SHP77 (cell line): ENCODE measurements at places on chromosomes 3 and 15.
A peak's percentile ranks its signal among the peaks of the same experiment; 100 is the strongest.

- peak; percentile 98 for DNase-seq
Measured at GRCh38 chr3:53269888-53270880, 14.4 kb upstream of the TKT start.

DNA sequence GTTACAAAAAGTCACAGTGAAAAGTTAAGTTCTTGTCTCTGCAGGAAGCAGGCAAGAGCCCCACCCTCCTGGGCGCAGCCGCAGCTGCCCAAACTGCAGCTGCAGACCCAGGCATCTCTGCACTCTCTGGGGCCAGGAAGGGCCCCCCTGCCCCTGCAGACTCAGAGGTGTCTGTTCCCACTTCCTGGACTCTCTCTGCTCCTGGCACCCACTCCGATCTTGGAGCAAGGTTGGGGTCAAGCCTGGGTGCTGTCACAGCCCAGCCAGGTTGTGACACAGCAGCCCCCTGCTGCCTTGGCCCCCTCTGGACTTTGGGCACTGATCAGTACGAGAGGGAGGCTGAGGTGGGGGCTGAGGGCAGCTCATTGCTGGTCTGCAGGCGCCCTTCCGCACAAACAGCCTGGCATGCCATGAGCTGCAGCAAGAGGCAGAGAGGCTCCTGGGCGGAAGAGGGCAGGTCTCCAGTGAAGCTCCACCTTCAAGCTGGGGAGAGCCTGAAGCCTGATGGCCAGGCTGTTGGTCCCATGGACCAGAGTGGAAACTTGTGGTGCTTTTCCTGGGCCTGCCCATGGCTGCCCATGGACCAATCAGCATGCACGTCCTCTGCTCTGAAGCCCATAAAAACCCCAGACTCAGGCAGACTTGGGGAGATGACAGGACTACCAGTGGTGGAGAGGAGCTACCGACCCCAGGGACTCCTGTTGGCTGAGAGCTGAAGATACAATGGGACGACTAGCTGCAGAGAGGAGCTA, 42.9 kb upstream of the LRRFIP2 start:
- no peak for DNase-seq

DNA sequence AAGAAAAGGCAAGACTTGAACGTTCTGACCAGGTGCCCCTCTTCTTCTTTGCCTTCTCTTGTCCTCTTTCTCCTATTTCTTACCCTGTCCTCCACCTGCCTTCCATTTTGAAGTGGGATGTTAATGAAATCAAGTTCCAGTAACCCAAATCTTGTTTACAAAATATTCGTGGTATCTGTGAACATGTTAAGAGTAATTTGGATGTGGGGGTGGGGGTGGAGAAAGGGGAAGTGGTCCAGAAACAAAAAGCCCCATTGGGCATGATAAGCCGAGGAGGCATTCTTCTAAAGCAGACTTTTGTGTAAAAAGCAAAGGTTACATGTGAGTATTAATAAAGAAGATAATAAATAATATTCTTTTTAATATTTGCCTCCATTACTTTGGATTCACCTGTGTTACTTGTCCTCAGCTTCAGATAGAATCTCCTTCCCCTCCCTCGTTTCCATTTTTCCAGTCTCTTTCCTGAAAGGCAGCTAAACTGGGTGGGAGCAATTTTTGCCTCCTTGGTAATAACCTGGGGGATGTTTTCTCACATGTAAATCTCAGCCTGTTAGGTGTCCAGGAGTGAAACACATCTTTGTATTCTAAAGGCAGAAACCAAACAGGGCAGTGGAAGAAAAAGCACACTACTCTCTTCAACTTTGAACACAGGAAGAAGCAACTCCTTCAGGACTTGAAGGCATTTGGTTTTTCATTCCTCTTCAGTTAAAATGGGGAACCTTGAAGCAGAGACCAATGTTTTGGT, 3.2 kb downstream of the CHST2 start:
- DNase-seq, result no peak

DNA sequence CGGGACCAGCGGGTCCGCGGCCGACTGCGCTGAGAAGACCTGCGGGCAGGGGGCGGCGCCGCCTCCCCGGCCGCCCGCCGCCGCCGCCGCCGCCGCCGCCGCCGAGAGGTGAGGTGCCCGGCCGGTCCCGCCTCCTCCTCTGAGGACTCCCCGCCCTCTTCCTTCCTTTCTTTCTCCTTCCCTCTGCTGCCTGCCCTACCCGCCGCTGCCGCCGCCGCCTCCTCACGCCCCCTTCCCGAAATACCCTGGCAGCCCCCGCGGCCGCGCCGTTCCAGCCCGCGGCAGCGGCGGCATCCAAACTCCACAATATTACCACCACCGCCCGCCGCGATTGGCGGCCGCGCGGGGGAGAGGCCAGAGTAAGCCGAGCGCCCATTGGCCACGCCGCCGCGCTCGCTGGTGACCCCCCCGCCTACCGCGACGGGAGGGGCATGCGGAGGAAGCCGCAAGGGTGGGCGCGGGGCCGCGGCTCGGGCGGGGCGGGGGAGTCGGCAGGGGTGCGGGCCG, 61.8 kb upstream of the ANKRD28 start:
- peak; percentile 89 for DNase-seq

- DNase-seq, result no peak
Measured at GRCh38 chr3:189936201-189936945, 184.3 kb downstream of the P3H2 start.

- no peak for DNase-seq
Measured at GRCh38 chr3:162370141-162370540, 873.5 kb downstream of the OTOL1 start.

DNA sequence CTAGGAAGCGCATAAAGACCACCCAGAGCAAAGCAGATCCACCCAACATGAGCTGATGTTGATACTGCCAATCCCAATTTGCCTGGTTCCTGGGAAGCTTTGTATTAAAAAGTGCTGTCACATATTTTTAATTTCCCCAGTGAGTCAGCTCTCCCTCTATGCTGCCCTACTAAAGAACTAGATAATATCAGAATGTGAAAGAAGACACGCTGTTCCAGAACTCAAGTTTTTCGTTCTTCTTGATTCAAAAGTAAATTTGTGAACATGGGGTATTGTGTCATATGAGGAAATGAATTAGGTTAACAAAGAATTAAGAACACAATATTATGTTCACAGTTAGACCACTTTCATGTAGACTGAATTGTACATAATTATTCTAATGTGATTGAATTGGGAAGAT, 734.2 kb upstream of the ALCAM start:
- DNase-seq, result no peak

GRCh38 chr3:187456250-187456649, 88.1 kb downstream of the RTP4 start:
- no peak for DNase-seq

GRCh38 chr15:72139667-72140066, 21.5 kb downstream of the SENP8 start:
- DNase-seq, result no peak

- DNase-seq, result no peak
Measured at GRCh38 chr15:63049783-63050371, 7.3 kb downstream of the TPM1 start.

- peak; percentile 38 for DNase-seq
Measured at GRCh38 chr3:50519471-50520089, 16.1 kb upstream of the CACNA2D2 start.

DNA sequence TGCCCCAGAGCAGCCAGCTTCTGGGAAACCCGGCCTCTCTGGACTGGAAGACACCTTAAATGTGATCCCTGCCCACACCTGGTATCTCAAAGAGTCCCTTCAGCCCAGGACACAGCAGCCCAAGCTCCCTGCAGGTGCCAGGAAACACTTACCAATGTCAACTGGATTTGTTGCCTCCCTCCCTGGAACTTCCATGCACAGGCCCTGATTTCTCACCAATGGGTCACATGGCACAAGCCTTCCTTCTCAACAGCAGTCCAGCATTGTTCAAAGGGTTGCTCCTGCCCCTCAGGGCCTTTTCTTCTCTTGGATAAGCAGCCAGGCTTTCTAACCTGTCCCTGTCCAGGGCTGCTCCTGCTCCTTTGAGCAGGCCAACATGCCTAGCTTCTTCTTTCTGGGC, 31.6 kb downstream of the ANP32A start:
- DNase-seq, result no peak

DNA sequence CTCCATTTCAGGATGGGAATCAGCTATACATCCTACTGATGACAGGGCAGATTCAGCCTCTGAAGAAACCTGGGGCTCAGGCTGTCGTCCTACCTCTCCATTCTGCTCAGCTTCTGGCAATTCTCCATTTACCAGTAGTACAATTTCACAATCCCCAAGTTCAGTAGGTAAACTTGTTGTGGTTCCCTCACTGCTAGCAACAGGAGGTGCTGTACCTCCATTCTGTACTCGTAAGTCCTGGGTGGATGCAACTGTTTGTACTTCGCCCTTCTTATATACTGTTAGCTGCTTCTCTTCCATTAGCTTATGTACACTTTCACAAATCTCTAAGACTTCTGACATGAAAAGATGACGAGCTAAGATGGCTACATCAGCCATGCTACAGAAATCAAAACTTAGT, 11.6 kb downstream of the ZBTB11 start:
- no peak for DNase-seq

DNA sequence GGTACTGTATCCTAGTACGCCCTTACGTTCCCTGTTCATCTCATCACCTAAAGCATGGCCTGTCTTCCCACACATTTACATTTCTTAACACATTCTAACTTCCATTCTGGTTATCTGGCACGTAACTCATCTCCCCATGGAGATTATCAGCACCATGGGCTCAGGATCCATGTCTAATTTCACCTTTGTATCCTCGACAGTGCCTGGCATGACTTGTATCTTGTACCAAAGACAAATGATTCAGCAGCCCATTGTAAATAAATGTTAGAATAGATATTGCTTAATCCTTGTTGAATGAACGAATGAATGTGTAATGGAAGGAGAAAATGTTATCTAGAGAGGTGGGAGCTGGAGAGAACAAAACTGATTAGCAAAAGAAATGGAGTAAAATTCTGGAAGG, 69.7 kb upstream of the TPM1 start:
- no peak for DNase-seq

- DNase-seq, result no peak
Measured at GRCh38 chr15:33846142-33846541, 122.2 kb upstream of the CHRM5 start.

DNA sequence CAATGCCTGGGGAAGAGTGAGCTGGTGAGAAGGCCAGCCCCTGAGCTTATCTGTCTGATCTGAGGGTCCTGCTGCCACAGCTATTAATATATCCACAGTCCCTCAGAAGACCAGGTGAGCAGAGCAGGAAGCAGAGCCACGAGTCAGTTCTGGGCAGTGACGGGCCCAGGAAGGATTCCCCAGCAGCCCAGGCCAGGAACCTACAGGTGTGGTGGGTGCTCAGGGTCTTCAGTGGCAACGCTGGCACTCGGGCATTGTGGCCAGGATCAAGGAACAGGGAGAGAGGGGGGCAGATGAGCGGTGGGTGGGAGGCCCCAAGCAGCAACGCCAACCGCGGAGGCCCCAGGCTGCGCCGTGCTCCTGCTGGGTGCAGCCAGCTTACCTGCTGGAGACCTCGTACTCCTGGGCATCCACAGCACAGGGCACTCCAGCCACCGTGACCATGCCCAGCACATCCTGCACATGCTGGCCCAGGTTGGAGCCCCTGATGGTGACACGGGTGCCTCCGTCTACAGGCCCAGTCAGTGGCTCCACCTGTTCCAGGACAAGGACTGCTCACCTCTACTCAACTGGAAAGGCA, 12.3 kb downstream of the PLXNB1 start:
- DNase-seq, result no peak

- DNase-seq, result no peak
Measured at GRCh38 chr15:69500339-69500738, 47.7 kb downstream of the RPLP1 start.

DNA sequence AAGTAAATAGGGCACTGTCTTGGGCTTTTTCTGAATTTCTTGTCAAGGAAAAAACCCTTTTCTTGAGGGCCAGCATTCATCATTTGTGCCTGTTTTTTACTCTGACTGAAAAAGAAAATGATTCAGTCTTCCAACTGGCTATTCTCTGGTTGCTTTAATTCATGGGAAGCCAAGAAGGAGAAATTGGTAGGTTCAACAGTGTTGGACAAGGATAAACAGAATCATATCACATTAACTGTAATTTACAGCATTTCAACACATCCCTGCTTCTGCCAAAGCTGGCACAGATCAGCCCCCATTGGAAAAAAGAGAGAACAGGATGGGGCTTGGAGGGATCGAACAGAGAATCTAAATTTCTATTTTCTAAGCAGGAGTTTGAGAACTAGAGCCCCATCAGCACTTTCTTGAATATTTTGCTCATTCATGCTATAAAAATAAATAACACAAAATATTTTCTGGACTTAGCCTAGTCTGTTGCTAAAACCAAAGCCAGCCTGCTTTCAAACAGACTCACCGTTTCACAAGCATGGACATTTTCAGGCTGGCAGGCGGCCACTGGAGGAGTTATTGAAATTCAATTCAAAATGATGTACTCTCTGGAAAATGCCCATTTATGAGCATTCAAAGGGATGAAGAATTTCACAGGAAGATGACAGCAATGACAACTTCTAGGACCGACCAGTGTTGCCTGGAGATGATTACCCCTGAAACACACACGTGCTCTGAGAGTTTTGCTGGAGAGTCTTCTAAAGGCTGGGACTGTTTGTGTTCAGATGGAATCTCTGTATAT, 181.2 kb downstream of the WNT5A start:
- no peak for DNase-seq

DNA sequence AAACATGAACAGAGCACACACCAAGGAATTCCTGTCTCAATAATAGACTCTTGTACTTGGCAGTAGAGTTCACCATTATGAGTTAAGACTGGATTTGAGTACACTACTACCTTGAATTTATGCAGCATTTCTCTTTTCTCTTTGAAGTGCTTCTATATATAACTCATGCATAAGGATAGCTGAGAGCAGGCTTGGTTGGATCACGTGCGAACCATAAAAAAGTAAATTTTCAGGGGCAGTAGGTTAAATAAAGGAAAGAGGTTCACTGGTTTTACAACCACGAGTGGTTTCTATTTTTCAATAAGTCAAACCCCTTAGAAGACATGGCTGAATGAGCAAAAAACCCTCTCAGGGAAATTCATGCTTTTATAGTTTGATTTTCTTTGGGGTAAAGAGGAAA, 28.6 kb upstream of the PDZRN3 start:
- no peak for DNase-seq

- no peak for DNase-seq
Measured at GRCh38 chr15:91852741-91853510, 582 bp upstream of the SLCO3A1 start.

DNA sequence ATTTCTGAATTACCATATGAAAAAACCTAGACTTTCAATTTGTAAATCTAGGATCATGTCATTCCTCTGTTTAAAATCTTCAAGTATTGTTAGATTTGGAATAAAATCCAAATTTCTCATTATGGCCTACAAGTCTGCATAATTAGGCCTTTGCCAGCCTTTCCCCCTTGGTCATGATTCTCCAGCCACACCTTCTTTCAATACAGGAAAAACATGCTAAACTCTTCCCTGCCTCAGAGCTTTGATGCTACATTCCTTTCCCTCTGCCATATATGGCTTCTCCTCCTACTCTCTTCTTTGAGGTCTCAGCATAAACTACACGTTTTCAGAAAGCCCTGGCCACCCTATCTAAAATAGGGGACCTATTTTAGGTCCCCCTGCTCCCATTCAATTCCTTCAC, 48.5 kb downstream of the TM6SF1 start:
- no peak for DNase-seq

- no peak for DNase-seq
Measured at GRCh38 chr15:85805420-85805819, 10.7 kb upstream of the KLHL25 start.

GRCh38 chr3:138082085-138082991, 33.1 kb downstream of the DZIP1L start:
- peak; percentile 67 for DNase-seq

- DNase-seq, result no peak
Measured at GRCh38 chr3:28008235-28008634, 233.2 kb upstream of the CMC1 start.

GRCh38 chr15:81379269-81379668, 5.3 kb upstream of the TMC3 start:
- DNase-seq, result no peak

- DNase-seq, result no peak
Measured at GRCh38 chr3:107806536-107806935, 283.8 kb downstream of the BBX start.
